ENCODE measurements at places on chromosomes 11 and 22. TPM values are rescaled to one million over a fixed set of nuclear protein-coding genes. Genes with fewer than 3 reads are reported as not detected.

The CRYBB1 gene
- not detected for total RNA-seq

The TMPRSS13 gene
- total RNA-seq = 0.46 TPM

The MS4A14 gene
- not detected for total RNA-seq

The GPHA2 gene
- total RNA-seq = not detected

The MICAL2 gene
- total RNA-seq = 222 TPM

The PDGFD gene
- 13.1 TPM for total RNA-seq

The NECTIN1 gene
- total RNA-seq = 23.6 TPM

The TTC28 gene
- total RNA-seq = 51.1 TPM

The OVCH2 gene
- total RNA-seq = not detected

The FAM227A gene
- total RNA-seq = 1.9 TPM

The GRM5 gene
- total RNA-seq = 0.11 TPM

The KCNC1 gene
- total RNA-seq = not detected

The ABCC8 gene
- not detected for total RNA-seq

The OR5P2 gene
- total RNA-seq = not detected

The HOATZ gene
- not detected for total RNA-seq

The FAM181B gene
- total RNA-seq = not detected
